ENCODE measurements at places on chromosomes 6 and 20. TPM values are rescaled to one million over a fixed set of nuclear protein-coding genes. Genes with fewer than 3 reads are reported as not detected.

The ECT2L gene
- total RNA-seq, result not detected

The EYA2 gene
- 0.22 TPM for total RNA-seq

The SLC22A2 gene
- not detected for total RNA-seq

The VWA7 gene
- 0.41 TPM for total RNA-seq

The PHACTR3 gene
- not detected for total RNA-seq

The DEF6 gene
- 3.8 TPM for total RNA-seq

The NRN1 gene
- total RNA-seq, result not detected

- peaks cover 32% of the 10 kb centered on the region for H3K36me3 ChIP-seq
- peaks cover 36% of the 10 kb centered on the region for H3K4me1 ChIP-seq
- peaks cover 3% of the 10 kb centered on the region for H3K27me3 ChIP-seq
- peak overlapping the region; percentile 67 for H3K4me3 ChIP-seq
These were observed 23.3 kb downstream of the NQO2 start for GRCh38 chr6:3022765-3023662.

- no peak overlapping the region for H3K27ac ChIP-seq
- H3K4me3 ChIP-seq, result no peak overlapping the region
- no peaks in the 10 kb centered on the region for H3K36me3 ChIP-seq
- DNase-seq, result no peak
- H3K27me3 ChIP-seq, result peaks cover 12% of the 10 kb centered on the region
These were observed 5.9 kb downstream of the GPX5 start for GRCh38 chr6:28531479-28532128.

GRCh38 chr20:8709627-8710026, 359.3 kb upstream of the PLCB4 start:
- peaks cover 22% of the 10 kb centered on the region for H3K36me3 ChIP-seq
- no peak overlapping the region for H3K27ac ChIP-seq
- no peaks in the 10 kb centered on the region for H3K27me3 ChIP-seq
- no peaks in the 10 kb centered on the region for H3K4me1 ChIP-seq
- no peak for DNase-seq
- H3K4me3 ChIP-seq, result no peak overlapping the region

- H3K4me1 ChIP-seq, result peaks cover 14% of the 10 kb centered on the region
- no peak overlapping the region for H3K27ac ChIP-seq
- H3K27me3 ChIP-seq, result no peaks in the 10 kb centered on the region
- H3K36me3 ChIP-seq, result no peaks in the 10 kb centered on the region
- DNase-seq, result no peak
- no peak overlapping the region for H3K4me3 ChIP-seq
These were observed 71.8 kb upstream of the PHACTR2 start for GRCh38 chr6:143605906-143606521.

DNA sequence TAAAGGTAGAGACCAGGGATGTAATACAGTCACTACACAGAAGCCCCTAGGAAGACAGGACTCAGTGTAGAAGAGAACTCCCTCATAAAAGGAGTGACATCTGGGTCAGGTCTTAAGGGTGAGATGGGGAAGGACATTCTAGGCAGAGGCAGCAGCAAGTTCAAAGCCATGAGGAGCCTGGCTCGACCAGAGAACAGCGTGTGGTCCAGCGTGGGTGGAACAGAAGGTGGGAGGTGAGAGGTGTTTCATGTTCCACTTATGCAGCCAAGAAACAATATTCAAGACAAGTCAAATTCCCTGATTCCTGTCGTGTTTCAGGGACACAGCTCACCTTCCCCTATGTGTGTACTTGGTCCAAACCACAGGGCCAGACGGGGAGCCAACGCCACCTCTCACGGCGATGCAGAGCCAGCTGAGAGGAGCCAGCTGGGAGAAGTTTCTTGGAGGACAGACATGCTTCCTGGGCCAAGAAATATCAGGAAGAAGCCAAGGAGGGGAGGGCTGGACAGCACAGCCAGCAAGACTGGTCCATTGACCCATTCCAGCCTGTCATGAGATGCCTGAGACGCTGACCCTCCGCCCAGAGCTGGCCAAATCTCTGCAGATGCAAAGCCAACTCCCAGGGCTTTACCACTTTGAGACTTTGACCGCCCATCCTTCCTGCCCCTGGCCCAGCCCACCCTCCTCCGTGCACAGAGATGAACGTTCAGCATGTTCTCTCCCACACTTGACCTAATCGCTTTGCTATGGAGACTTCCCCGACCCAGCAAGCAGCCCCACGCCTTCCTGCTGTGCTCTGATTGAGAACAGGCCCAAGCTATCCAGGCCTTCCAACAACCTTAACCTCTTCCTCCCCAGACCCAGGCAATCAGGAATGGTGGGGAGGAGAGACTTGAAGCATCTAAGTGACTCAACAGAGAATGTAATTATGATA, 113.8 kb downstream of the PRND start:
- H3K4me3 ChIP-seq, result no peak overlapping the region
- H3K4me1 ChIP-seq, result no peaks in the 10 kb centered on the region
- peaks cover 37% of the 10 kb centered on the region for H3K27me3 ChIP-seq
